ENCODE measurements at places on chromosomes 12 and 14.

- no peak for DNase-seq
Measured at GRCh38 chr12:52884526-52885293, 20.2 kb downstream of the KRT8 start.

DNA sequence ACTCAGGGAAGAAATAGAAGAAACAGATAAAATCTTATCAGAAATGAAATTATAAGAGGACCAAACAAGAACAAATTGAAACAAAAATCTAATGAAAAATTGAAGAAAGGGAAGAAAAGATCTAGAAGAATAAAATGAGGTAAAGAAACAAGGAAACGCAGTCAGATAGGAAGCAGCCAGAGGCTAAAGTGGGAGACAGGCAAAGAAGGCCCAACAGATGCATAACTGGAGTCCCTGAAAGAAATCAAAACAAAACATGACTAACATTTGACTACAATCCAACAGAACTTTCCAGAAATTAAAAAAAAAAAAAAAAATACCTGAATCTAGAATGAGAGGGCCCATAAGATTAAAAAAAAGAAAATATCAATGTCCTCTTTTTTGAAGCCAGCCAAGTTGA, 65.6 kb downstream of the AMN start:
- no peak for DNase-seq

DNA sequence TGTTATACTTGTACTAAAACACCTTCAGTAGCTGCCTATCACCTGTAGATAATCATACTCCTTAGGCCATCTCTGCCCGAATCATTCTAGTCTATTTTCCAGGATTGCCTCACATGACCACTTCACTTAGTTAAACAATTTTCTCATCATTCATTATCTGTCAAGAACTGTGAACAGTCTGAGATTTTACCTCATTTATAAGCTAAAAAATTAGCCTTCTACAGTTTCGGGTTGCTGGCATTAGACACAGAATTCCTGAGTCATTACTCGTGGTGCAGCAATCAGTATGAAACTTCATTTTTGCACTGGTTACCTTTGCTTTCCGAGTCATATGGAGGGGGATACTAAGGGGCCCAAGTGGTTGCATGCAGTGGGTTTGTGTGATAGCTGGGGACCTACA, 57.6 kb upstream of the OTOGL start:
- no peak for DNase-seq

DNA sequence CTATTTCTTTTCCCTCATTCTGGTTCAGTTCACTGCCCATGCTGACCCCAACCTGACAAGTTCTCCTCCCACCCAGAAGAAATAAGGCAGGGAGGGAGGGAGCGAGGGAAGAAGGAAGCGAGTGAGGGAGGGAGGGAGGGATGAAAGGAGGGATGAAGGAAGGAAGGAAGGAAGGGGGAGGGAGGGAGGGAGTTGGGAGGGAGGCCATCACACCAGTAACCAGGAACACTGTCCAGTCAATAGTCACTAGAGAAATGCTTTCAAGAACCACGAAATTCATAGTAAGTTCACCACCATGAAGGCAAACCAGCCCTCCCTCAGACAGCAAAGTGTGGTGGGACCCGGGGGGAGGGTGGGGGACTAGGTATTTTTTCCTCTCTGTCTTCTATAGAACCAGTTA, 142.4 kb downstream of the ESRRB start:
- DNase-seq = no peak

DNA sequence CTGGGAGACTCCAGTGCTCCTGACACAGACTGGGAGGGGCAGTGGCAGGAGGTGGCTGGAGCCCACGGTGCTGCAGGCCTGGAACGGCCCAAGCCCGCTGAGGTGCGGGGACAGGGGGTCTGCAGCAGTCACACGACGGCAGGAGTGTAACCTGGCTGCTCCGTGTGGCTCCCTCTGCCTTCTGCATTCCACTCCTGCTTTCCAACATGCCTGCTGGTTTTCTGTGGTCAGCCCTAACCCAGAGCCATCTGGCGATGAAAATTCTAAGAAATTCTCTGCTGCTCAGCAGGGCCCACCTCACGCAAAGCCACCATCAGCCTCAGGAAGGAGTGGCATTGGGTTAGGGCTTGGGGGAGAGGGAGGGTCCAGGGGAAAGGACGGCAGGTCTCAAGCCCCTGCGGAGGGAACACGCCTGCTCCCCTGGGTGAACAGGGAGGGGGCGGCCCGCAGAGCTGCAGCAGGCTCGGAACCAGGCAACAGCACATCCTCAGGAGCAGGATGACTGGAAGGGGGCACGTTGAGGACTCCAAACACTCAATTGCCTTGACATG, 5.0 kb upstream of the FBRSL1 start:
- DNase-seq = no peak

DNA sequence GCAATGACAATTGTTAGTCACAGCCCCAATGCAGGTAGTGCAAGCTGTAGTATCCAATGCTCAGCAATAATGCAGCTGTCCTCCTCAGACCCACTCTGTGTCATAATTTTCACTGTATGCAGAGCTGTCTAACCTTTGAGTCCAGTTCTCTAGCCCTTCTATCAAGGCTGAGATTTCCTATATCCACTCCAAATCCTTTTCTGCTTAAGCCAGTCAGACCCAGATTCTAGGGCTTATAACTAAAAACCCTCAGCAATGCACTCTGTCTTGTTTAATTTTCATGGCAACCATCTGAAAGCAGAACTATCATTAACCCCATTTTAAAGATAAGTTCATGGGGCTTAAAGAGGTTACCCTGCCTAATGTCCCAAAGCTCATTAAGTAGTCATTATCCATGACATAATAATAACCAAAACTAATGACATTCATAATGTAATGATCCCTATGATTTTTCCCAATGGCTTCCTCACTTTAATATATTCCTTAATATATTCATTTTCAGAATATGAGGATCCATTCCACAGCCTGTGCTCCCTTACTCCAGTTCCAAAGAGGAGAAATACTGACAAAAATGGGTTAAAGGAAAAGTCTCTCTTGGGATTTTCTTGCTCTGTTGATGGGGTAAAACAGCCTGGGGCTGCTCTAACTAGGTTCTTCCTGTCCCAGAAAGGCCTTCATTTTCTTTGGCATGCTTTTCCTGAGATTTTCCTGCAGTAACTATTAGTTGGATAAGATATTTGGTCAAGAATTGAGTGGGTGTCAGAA, 29.5 kb downstream of the TXNDC16 start:
- DNase-seq = no peak

DNA sequence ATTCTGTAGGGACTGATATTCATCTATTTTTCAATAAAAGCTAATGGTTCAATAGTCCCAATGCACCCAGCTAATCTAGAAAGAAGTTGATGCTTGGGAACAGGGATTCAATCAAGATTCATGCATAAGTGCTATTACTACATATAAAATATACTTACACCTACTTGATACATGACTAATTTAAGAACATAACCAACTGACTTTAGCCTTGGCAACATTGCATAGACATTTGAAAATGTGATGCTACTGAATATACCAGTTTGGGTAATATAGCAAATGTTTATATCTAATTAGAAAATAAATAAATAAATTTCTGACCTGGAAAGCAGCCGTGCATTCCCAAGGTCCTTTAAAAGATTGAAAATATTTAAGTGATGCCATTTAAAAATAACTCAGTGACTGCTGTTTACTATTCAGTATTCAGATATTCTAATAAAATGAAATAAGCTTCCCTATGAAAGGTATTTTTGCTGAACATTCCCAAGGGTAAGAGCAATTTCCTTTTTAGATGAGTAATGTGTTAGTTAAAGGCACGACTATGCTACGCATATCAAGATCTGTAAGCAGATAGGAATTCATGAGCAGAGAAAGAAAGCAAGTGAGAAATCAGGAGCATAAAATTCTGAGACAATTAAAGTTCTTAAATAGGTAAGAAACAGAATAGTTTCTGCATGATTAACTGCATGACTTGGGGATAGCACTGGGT, 160.6 kb upstream of the SYT1 start:
- no peak for DNase-seq

DNA sequence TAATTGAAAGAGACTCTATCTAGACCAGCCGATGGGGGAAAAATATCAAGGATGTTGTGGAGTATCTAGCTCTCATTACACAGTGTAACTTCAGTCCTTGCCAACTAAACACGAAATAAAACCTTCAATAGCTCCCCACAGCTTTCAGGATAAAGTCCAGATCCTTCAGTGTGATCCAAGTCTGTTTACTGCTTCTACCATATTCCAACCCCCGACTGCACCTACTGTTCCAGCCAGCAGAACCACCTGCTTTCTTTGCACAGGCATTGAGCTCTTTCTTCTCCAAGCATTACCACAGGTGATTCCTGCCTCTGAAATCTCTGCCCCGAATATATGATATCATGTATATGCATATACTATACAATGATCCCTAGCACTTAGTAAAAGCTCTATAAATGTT, 2.2 kb upstream of the LRRC23 start:
- DNase-seq = no peak

DNA sequence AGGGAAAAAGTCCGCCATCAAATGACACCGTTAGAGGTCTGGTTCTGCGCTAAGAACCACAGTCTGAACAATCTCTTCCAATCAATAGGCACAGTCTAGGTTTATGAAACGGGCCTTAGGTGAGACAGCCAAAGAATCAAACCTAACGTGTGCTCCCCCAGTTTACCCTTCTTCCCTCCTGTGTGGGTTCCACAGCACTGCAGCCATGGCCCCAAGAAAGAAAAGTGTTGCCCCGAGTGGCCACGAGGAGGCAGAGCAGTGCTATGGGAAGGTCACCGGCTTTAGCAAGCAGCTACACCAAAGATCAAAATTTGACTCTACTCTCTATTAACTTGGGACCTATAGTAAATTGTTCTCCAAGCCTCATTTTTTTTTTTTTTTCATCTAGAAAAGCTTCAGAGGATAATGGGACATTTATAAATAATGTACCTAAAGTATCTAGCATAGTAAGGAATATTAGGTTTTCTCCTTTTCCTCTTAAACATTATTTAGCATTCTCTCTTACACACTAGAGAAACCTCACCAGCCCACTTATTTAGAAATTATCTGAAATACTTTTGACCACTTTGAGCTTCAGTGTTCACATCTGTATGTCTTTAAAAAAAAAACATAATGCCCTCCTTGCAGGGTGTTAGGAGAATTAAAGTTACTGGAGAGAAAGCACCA, 70.2 kb upstream of the GPHB5 start:
- DNase-seq = no peak

DNA sequence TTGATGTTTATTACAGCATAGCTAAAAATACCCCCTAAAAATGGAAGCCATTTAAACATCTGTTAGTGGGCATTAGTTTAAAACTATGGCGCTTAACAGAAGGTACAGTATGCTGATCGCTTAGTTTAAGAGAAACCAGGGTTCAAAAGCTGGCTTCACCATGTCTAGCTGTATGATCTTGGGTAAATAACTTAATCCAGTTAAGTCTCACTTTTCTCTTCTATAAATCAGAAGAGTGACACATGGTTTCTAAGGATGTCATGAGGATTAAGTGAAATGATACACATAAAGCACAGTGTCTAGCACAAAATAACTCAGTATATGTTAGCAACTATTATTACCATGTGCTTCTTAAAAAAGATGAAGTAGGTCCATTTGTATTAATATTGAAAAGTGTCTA, 38.7 kb downstream of the STK38L start:
- no peak for DNase-seq

Measured in vagina (tissue), 2 donors.